Esophagus squamous epithelium (tissue), 5 donors: ENCODE measurements at places on chromosomes 7 and 10.

DNA sequence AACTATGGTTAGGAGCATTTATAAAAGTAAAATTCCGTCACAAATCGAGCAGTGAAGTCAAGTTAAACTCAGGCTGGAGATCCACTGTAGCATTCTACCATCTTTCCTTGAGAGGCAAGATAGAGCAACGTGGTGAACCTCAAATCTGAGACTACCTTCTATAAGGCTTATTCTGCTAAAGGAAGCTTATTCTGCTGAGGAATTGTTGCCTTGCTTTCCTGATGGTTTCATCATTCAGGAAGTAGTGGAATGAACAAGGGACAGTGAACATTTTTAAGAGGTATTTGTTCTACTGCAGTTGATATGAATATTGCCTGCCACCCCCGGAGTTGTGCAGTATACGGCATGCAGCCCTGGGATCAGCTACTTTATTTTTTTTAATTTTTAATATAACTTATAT, 170.8 kb downstream of the VPS50 start:
- DNase-seq = no peak

DNA sequence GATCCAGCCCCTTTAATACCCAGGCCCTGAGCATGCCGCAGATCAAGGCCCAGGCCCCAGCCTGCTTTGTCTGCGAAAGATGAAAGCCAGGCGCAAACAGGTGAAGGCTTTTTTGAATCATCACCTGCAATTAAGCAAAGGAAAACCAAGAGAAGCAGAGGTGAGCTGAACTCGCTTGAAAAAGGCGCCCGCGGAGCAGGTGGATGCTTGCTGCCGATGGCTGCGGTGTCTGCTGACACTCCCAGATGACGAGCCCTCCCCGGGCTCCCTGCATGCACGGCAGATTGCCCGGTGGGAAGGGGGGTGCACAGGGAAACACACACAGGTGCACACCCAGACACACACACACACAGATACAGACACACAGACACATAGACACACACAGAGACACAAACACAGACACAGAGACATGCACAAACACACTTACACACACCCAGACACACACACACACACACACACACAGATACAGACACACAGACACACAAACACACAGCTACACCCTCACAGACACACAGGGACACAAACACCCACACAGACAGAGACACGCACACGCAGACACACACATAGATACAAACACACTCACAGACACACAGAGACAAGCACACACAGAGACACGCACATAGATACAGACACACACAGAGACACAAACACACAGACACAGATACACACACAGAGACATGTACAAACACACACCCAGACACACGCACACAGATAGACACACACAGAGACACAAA, 142.6 kb upstream of the RNF32 start:
- no peak for DNase-seq

- no peak for DNase-seq
These were observed 65.6 kb upstream of the IGFBP3 start for GRCh38 chr7:45986355-45987298.

GRCh38 chr7:134533288-134533771, 6.0 kb downstream of the AKR1B10 start:
- no peak for DNase-seq

- DNase-seq = no peak
These were observed 204.6 kb downstream of the ARHGAP21 start for GRCh38 chr10:24518981-24519597.

DNA sequence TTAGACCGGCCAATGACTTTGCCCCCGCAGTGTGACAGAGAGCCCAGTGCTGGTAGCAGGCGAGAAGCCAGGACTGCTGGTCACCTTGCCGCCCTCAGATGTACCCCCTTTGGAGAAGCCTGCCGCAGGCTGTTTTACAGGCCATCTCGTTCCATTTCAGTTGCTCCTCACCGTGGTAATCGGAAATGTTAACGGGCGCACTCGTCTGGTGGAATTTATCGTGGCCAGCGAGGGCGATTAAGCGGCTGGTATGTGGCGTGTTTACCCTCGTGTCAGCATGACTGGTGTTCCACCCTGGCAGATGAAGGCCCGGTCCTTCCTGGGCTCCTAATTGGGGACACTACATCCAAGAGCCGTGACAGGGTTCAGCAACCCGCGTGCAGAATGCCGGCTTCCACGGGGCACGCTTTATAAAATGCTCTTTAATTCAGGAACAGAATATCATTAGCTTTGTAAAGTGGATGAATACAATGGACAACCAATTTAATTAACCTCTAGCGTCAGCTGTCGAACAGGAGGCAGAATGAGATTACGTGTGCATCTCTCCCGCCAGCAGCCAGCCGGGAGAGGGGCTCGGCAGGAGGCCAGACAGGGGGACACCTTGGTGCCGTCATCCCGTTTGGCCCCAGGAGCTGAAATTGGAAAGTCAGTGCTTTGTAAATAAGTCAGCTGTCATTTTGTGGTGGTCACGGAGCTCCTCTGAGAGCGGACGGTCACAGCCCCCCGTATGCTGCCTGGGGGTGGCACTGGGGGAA, 108.3 kb downstream of the NKX6-2 start:
- no peak for DNase-seq

- DNase-seq = no peak
These were observed 8.0 kb upstream of the MBL2 start for GRCh38 chr10:52780391-52781155.

DNA sequence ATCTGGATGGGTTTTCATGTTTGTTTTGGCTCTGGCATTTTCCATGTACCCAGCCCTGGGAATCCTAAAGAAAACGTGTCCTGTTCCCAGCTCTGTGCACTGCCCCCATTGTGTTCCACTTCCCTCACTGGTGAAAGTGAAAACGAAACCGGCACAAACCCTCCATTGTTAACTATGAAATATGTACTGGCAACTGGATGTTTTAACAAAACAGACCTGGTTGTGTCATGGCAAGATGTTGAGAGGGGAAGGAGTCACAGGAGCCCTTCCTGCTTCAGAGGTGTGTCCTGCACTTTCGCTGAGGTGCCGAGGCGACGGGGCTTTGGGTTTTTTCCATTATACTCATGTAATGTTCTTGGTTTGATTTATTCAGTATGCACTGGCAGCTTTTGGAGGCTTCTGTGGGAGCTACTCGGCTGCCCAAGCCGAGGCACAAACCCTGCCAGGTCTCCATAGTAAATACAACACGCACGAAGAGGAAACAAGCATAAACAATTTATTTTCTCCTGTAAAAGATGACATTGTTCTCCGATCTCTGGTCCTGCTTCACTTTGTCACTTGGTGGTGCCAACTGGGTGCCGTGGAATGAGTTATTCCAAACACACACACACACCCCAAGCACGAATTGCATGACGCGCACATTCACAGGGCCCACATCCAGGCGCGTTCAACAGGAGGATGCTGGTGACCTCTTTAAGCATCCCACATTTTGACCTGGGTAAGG, 118.2 kb downstream of the CDK6 start:
- DNase-seq = no peak

GRCh38 chr10:100996678-100997359, 2.8 kb upstream of the LZTS2 start:
- no peak for DNase-seq

GRCh38 chr7:51242007-51242691, 74.5 kb downstream of the COBL start:
- DNase-seq = no peak

- DNase-seq = no peak
These were observed 44.2 kb upstream of the ADAM12 start for GRCh38 chr10:126432507-126432906.

DNA sequence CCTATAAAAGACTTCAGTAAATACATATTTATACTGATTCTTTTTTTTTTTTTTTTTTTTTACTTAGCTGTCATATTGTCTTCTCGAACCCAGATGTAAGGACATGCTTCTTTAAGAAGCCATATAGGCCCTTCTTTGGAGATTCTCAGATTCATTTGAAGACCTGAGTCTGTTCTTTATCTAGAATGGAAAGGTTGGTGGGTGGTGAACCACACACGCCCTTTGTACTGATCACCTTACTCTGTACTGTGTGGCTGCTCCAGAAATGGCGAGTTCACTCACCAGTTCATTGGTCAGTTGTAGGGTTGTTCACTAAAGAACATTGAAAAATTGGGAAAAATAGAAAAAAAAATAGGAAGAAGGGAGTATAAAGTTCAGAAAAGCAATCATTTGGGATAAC, 32.5 kb downstream of the LANCL2 start:
- DNase-seq = no peak

- DNase-seq = no peak
These were observed 3.2 kb downstream of the TNS3 start for GRCh38 chr7:47578579-47579270.

DNA sequence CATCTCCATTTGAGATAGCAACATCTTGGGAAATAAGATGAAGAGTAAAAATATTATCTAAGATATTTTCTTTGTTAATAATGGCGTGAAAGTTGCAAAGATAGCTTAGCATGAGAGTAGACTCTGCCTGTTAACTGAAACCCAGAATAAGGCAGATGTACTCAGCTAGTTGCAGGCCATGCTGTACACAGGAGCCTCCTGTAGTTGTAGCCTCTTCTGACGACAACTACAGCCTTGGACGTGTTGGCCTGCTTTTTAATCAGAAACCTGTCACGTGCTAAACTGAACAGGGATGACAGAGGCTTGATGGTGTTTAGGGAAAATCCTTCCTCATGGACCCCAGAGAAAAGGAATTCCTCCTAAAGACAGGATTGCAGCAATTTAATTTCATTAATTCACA, 155.1 kb upstream of the TMEM229A start:
- DNase-seq = no peak

- no peak for DNase-seq
These were observed 63.1 kb upstream of the STEAP1B start for GRCh38 chr7:22563032-22563501.
